ENCODE measurements at places on chromosomes 2 and 18.

DNA sequence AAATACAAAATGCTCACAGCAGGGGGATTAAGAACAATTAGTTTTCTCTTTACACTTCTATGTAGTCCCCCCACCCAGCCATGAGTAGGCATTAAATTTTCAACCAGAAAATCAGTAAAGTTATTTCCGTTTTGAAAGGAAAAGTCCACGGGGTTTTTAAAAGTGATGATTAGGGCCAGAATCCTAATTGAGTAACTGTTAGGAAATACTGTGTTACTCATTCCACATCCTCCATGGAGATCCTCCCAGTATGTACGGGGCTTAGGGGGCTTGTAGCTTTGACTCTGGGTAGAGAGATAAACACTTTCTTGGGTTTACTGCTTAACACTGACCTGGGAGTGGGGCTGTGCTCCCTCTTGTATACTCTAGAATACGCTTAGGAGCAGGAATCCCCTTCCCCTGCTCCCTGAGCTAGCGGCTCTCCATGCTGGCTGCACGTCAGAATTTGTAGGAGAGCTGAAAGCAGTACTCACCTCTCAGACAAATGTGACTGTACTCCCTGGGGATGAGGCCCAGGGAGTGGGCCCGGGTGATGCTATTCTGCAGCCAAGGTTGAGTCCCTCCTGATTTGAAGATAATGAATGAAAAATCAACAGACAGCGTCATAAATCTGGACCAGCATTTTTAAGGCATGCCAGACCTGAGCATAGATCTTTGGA, 100.5 kb downstream of the SLC4A3 start:
- DNase-seq, result no peak

GRCh38 chr18:79581911-79582310, 97.7 kb upstream of the CTDP1 start:
- no peak for DNase-seq

DNA sequence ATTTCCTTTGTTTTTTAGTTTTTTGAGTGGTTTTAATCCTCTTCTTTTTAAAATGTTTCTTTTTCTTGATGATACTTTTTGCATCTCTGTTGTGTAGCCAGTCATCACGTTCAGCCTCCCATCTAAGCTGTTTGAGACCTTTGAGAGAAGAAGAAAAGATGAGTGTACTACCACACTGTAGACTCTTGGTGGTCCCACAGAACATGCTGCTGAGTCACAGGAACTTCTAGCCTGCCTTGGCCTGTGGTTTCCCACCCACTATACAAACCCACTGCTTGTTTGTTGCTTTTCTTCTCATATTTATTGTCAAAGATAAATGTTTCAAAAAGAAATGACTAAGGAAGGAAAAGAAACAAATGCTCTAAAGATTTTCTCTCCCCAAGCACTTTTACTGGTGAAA, 5.5 kb downstream of the CEBPZOS start:
- DNase-seq, result peak; percentile 10

DNA sequence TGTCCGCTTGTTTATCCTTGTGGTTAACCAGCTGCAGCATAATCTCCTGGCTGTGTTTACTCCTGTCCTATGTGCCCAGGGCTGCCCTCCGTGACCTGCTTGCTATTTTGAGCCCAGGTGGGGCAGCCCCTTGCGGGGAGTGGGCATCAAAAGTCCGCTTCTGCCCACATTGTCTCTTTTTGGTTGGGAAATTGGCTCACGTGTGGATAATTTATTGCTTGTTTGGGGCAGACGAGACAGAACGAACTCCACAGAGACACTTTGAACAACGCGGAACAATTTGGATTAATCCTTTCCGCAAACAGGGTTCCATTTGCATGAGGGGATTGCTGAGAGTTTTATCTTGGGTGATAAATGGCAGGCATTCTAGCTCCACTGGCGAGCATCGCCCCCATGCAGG, 8.1 kb upstream of the CXCR4 start:
- no peak for DNase-seq

- DNase-seq, result no peak
Observed at GRCh38 chr2:71789556-71790204, 336.3 kb downstream of the DYSF start.

DNA sequence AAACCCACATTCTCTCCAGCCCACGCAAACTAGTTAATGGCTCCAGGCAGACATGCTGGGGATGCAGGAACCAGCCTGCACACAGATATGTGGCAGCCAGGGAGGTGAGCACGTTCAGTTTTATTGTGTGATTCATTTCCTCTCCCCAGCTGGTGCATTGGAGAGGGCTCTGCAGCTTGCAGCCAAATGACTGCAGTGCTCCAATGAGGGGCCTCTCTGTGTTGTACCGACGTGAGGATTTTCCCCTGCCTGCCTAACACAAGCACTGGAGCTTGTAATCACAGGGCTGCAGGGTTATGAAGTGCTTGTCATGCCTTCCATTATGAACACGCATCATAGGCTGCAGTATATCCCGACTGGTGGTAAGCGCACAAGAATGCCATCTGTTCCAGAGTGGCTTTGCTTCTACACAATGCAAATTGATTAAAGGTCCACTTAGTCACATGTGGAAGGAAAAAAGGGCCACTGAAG, 92.3 kb upstream of the THUMPD2 start:
- no peak for DNase-seq

DNA sequence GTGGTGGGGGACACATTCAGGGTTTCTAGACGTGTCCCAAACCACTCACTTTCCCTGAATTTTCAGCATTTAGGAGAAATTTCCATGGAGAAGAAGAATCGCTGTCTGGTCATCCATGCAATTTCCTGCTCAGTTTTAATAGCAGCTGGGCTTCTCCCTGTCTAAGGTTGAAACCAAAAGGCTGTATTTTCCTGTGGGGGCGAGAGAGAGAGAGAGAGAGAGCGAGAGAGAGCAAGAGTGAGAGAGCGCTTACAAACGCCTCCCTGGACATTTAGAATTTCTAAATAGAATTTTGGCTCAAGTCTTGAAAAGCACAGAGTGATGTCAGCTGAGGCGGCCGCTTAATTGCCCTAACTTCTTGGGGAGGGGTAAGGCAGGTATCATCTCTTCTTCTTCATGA, 110.8 kb downstream of the SETBP1 start:
- DNase-seq, result no peak

DNA sequence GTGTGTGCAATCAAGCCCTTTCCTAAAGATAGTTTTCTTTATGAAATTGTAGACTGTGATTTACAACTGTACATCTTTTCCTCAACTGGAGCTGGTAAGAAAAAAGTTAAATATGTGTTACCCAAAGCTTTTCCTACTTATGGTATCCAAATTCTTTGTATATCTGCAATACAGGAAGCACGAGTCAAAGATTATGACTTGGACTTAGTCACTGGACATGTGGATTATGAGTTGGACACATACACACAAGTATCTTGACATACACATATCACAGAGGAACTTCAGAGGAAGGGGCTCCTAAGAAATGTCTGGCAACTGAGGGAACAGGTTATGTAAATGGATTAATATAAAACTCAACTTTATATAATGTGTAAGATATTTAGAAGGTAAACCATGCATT, 35.2 kb downstream of the PRELID3A start:
- no peak for DNase-seq

GRCh38 chr2:183031911-183032794, 6.1 kb downstream of the NCKAP1 start:
- no peak for DNase-seq

DNA sequence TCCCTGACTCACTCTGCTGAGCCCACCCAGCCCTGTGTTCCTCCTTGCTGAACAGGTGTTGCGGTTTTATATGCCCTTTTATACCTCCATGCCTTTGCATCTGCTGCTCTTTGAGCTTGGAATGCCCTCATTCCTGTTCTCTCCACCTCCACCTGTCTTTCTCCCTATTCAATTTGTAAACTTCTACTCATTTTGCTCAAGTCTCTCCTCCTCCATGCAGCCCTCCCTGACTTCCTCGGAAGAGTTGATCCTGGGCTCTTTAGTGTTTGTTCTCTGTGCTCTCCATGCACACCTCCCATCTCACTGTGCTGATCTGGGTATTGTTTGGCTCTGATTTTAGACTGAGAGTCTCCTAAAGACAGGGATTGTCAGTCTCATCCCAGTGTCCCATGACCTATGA, 7.2 kb upstream of the OTOF start:
- no peak for DNase-seq

DNA sequence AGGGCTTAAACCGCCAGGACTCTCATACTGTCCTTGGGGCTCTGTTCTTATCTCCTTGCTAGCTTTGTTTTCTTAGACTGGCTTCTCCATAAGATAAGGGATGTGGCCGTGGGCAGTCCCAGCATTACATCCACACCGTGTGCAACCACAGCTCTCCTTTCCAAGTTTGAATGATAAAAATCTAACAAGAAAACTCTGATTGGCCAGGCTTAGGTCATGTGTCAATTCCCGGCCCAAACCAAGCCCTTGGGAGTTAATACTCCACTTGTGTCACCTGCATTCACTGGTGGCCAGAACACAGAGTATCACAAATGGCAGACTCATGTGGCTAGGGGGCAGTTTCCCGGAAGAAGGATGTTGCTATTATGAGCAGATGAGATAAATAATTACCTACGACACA, 43.2 kb upstream of the KDM3A start:
- DNase-seq, result no peak

DNA sequence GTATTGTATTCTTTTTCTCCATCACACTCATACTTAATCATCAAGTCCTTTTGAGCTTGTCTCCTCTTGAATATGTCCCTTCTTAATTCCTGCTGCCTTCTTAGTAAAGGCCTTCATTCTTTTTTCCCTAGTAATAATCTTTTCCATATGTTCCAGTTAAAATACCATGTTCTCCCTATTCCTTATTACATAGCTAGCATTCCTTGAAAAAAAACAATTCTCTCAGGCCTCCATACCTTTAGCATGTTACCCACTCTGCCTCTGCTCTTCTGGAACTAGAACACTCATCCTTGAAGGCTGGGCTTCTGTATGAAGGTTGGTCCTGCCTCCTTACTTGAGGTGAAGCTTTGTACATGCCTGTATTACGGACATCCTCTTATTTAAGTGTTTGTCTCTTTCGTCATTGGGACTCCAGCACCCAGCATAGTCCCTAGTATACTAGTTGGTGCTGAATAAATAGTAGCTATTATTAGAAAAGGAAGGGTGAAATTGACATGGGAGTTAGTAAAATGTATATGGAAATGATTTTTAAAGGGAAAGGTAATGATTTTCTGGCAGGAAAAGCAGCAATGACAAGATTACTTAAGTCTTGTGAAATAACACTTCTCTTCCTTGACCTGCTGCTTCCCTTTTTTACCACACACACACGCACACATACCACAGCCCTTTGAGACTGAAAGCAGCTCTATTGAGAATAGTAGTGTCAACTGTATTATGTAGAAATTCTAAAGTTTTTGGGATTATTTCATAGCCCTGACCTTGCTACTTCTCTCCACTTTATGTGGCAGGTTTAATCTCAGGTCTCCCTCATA, 45.6 kb downstream of the REL start:
- no peak for DNase-seq

- no peak for DNase-seq
Observed at GRCh38 chr18:7946734-7947377, 379.7 kb downstream of the PTPRM start.

- DNase-seq, result peak; percentile 71
Observed at GRCh38 chr2:207123335-207123744, 42.4 kb downstream of the KLF7 start.

DNA sequence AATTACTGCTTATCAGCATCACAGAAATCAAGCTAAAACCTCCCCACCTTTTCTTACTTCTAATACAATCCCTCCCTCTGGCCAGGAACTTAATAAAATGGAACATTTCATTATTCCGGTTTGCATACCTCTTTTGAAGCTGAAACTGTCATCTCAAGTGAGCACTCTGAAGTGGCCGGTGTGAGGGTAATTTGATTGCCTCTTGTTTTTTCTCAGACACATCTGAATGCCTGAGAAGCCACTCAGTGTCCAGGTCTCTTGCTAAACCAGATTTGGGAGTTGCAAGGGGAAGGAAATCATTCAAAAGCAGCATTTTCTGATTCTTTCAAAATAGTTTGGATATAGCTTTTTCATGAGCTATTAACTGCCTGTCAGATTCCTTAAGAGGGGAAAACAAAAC, 190.3 kb downstream of the C1D start:
- DNase-seq, result no peak

- DNase-seq, result no peak
Observed at GRCh38 chr18:32360682-32361345, 109.9 kb downstream of the GAREM1 start.

- DNase-seq, result no peak
Observed at GRCh38 chr2:111967018-111967417, 68.6 kb downstream of the MERTK start.

DNA sequence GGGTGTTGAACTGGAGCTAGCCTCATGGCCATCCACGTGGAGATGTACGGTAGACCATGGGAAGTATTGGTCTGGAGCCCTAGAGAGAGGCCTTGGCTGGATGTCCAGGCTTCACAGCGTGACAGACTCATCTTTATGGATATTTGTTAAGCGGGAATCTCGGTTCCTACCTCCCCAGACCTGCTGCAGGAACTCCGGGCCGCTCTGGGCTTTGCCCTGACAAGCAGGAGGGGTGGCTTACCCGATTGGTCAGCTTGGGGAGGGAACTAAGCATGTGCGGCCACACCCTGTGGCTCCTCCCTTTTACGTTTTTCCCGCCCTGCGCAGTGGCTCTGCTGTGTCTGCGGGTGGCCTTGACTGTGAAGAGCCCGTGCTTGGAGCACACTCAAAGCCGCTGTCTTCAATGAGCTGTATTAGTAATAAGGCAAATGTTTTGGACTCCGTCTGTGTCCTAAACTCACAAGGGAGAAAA, 52.3 kb downstream of the PAPOLG start:
- DNase-seq, result no peak

- no peak for DNase-seq
Observed at GRCh38 chr18:4119127-4119648, 335.9 kb downstream of the DLGAP1 start.

- DNase-seq, result no peak
Observed at GRCh38 chr2:177984749-177985148, 87.8 kb downstream of the PDE11A start.

GRCh38 chr2:65746931-65747675, 314.7 kb upstream of the SPRED2 start:
- no peak for DNase-seq

GRCh38 chr2:192655916-192656315, 461.2 kb upstream of the TMEFF2 start:
- no peak for DNase-seq

GRCh38 chr2:54081574-54081973, 33.8 kb upstream of the ACYP2 start:
- peak; percentile 40 for DNase-seq

- no peak for DNase-seq
Observed at GRCh38 chr18:49527631-49528327, 34.1 kb upstream of the LIPG start.

DNA sequence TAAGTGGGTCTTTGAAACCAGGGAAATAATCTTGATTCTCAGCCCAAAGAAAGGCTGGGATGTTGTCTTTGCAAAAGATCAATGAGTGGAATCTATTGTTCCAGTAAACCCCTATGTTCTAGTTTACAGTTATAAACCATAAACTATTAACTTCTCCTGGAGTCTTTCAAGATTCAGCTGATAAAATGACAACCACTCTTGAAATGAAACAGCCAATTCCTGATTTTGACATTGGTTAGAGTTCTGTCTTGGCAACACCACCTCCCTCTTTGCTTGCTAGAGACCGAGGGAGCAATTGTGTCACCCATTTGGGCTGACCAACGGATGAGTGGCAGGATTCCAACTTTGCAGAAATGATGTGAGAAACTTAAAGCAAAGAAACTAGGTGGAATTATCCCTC, 746.9 kb downstream of the SLC4A3 start:
- DNase-seq, result no peak
